ENCODE measurements at places on chromosomes 6 and 20. TPM values are rescaled to one million over a fixed set of nuclear protein-coding genes. Genes with fewer than 3 reads are reported as not detected.

- H3K27ac ChIP-seq, result no peak overlapping the region
- no peak overlapping the region for H3K4me3 ChIP-seq
- H3K36me3 ChIP-seq, result no peaks in the 10 kb centered on the region
- no peak for DNase-seq
- H3K27me3 ChIP-seq, result no peaks in the 10 kb centered on the region
Observed at GRCh38 chr6:49888742-49889431, 22.6 kb upstream of the CRISP1 start.

GRCh38 chr6:161058741-161059140 lies 67.2 kb downstream of the MAP3K4 start:
- no peak overlapping the region for H3K27ac ChIP-seq
- no peaks in the 10 kb centered on the region for H3K36me3 ChIP-seq
- H3K27me3 ChIP-seq, result no peaks in the 10 kb centered on the region

- H3K4me1 ChIP-seq, result peaks cover 45% of the 10 kb centered on the region
- no peaks in the 10 kb centered on the region for H3K36me3 ChIP-seq
- peak overlapping the region; percentile 59 for H3K27ac ChIP-seq
- DNase-seq, result no peak
Observed at GRCh38 chr6:148395583-148396101, 53.0 kb downstream of the SASH1 start.

DNA sequence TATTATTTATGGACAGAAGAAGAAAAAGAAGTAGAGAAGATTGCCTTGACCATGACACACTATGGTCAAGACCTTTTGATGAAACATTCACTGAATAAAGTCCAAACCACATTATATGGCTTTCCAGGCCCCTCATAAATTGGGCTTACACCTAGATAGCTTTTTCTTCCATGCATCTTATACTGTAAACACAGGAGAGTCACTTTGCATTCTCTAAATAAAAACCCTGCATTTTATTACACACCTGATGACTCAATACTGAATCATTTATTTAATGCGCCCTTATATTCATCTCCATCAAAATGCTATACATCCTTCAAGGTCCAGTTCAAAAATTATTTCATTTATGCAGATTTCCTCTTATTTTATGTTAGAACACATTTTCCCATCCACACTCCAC lies 78.0 kb downstream of the COL21A1 start:
- H3K27ac ChIP-seq, result no peak overlapping the region

Gene LST1
- 2.8 TPM for total RNA-seq

All from right atrium auricular region (tissue), 2 donors.